ENCODE measurements at places on chromosomes 11 and 22.

DNA sequence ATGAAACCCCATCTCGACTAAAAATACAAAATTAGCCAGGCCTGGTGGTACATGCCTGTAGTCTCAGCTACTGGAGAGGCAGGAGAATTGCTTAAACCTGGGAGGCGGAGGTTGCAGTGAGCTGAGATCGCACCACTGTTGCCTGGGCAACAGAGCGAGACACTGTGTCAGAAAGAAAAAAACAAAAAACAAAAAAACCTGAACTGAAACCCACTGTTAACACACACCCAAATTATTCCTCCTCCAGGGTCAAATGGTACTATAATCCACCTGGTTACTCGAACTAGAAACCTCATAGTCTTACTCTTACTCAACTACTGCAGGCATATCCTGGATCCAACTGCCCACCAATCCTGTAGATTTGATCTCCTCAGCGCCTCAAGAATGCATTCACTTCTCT is 35.5 kb downstream of the USP28 start:
- no peak for DNase-seq

- no peak for DNase-seq
Measured at GRCh38 chr11:119607726-119608125, 121.3 kb downstream of the NECTIN1 start.

- DNase-seq = no peak
Measured at GRCh38 chr11:114472661-114473060, 33.4 kb downstream of the REXO2 start.

DNA sequence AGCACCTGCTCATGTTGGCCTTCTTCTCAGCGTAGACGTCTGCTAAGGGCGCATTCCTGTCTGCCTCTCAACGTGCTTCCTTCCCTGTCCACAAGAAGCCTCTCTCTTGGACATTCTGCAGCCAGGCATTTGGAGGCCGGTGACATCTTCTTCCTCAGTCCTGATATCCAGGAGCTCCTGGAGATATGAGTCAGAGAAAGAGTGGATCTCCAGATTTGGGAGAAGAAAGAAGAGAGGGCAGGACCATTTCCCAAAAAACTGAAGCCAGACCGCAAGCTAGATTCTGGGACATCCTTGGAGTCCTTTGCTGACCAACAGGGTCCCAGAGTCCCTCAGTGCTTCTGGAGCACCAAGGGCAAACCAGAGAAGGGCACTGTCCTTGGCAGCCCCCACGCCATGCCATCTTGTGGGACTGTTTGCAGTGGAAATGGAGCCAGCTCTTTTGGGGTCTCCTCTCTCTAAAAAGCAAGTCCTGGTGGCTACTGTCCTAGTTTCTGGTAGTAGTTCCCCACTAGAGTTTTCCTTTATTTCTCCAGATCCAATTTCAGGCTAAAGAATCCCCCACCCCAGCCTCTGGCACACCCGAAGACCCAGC is 36.1 kb upstream of the SYT13 start:
- DNase-seq = no peak

Data from stimulated activated CD8-positive, alpha-beta memory T cell treated with anti-CD3 and anti-CD28 coated beads, Interleukin-15, amount 100 ng/mL, for 4 hours (primary cell).